ENCODE measurements at places on chromosomes 16 and 17. TPM values are rescaled to one million over a fixed set of nuclear protein-coding genes. Genes with fewer than 3 reads are reported as not detected.

Gene GPRC5C
- total RNA-seq: 32.4 TPM

DNA sequence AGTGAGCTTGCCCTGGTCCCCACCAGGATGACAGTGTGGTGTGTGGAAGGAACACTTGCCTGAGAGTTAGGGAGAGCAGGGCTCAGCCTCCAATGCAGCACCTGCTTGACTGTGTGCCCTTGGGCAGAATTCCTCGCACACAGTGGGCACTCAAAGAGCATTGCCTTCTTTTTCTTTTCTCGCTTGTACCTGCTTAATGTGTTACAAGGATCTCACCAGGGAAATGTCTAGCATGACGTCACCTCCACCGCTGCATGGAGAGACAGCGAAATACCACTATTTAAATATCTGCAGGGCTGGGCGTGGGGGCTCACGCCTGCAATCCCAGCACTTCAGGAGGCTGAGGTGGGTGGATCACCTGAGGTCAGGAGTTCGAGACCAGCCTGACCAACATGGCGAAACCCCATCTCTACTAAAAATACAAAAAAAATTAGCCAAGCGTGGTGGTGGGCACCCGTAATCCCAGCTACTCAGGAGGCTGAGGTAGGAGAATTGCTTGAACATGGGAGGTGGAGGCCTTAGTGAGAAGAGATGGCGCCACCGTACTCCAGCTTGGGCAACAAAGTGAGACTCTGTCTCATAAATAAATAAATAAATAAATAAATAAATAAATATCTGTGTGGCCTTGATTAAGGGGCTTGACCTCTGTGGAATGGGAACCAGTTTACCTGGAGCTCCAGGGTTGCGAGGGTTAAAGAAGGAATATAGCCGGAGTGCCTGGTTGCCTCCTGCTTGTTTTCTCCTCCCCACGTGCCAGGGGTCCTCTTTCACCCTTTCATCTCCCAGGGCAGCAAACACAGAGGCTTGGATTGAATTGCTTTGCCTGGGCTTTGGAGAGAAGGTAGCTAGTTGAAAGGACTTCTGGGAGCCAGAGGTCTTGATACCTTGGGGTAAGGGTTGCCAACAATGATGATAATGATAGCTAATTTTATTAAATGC is 16.3 kb downstream of the SNX29 start:
- DNase-seq: no peak

- peak; percentile 6 for DNase-seq
Observed at GRCh38 chr17:69175625-69176456, 34.1 kb upstream of the ABCA6 start.

Gene OR1F1
- total RNA-seq: 1.4 TPM

Gene G6PC1
- not detected for total RNA-seq

GRCh38 chr17:77684803-77685798 is 273.4 kb upstream of the TNRC6C start:
- DNase-seq: no peak

DNA sequence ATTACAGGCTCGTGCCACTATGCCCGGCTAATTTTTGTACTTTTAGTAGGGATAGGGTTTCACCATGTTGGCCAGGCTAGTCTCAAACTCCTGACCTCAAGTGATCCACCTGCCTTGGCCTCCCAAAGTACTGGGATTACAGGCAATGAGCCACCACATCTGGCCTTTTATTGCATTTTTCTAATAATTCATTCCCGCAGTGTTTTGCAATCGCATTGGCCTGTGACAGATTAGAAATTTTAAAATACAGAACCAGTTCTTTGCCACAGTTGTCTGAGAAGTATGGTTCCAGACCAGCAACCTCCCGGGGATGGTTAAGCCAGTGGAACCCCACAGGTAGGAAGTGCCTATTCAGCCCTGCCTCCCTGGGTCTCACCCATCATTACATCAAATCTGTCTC is 3.2 kb upstream of the CRHR1 start:
- DNase-seq: no peak

DNA sequence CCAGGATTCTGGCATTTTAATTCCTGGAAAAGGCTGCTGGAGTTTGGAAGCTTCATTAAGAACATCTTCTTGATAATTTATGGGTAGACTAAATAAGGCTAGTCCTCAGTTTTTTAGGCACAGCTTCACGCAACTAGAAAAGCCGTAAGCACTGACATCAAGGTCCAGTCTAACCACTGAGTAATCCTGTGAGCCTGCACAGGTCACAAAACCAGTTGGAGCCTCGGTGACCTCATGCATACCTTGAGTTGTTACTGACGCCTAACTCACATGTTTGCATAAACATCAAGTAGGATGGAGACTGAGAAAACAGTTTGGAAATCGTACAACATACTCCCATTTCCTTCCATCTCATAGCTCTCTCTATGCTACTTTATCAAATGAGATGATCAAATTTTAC is 63.8 kb upstream of the RCVRN start:
- no peak for DNase-seq

- no peak for DNase-seq
Observed at GRCh38 chr16:25854141-25854540, 162.4 kb downstream of the HS3ST4 start.

Gene SULT1A3
- total RNA-seq: 95.2 TPM
